ENCODE measurements at places on chromosomes 7 and 10.

- peak; percentile 8 for DNase-seq
Measured at GRCh38 chr7:25805027-25805687, 346.8 kb upstream of the NFE2L3 start.

- no peak for DNase-seq
Measured at GRCh38 chr10:123890226-123890625, 1.4 kb downstream of the CPXM2 start.

GRCh38 chr10:34186745-34187144 lies 628.4 kb downstream of the PARD3 start:
- DNase-seq, result no peak

DNA sequence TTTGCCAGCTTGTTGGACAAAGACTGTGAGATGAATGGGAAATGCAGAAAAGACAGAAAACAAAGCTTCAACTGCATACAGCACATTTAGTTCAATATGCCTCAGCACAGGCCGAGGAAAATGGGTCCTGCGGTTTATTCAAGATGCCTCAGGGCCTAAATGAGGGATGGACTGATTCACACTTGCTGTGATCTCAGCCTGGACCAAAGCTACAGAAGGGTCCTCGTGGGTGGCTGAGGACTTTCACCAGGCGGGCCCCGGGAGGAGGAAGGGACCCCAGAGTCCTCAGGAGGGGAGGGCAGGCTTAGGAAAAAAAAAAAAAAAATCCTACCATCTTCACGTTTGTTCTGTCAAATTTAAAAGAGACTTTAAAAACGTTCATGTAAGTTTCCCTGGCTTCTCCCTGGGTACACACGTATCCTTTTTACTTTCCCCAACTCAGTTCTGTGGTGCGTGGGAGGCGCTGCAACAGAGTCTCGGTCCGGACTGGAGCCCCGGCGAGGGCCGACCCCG lies 624 bp upstream of the ZNF783 start:
- peak; percentile 31 for DNase-seq

DNA sequence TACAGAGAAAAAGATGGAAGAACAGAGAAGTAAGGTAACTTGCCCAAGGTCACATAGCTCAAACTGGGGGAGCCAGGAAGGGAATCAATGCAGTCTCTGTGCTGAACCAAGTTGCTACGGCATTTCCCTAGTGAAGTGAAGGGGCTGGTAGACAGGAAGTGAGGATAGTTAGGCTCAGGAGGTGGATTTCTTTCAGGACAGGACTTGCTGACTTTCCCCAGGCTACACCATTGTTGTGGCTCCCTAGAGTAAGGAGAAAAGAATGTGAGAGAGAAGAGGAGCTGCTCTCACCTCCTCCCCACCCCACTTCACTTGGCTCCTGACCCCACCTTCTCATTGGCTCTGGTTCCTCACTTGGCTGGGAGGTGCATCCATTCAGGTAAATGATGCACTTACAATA lies 316.9 kb downstream of the INHBA start:
- no peak for DNase-seq

GRCh38 chr10:129678186-129678585 lies 211.1 kb downstream of the MGMT start:
- DNase-seq, result no peak

GRCh38 chr10:124090601-124091209 lies 2.7 kb downstream of the CHST15 start:
- no peak for DNase-seq

- DNase-seq, result no peak
Measured at GRCh38 chr7:4805110-4805983, 29.9 kb downstream of the AP5Z1 start.

DNA sequence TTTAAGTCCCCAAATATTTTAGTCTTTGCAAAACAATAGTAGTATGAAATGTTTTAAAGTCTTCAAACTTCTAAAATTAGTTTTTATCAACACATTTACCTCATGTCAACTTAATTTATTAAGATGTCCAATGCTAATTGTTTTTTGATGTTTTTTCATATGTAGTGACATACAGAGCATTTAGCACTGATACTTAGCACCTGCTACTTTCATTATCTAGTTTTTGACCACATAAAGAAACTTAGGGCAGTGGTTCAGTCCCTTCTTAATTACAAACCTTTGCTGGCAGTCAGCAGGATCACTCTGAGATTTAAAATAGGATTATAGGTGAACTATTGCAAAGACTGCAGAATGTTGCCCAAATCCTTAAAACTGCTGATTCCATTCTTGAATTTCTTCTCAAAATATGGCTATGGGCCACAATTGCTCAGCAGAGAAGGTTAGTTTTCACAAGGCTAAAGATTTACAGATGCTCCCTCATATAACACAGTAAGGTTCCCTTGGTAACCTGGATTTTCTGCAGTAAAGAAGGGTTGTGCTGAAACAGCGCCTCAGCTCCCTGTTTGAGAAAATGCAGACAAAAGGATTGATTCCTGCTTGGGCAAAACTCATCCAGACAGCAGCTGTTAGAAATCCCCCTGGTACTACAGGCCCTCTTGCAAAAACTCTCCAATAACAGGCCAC lies 3.4 kb downstream of the GPR85 start:
- DNase-seq, result no peak

- no peak for DNase-seq
Measured at GRCh38 chr10:13681528-13681927, 94.8 kb downstream of the PRPF18 start.

- no peak for DNase-seq
Measured at GRCh38 chr10:28246023-28246422, 56.8 kb downstream of the MPP7 start.

GRCh38 chr7:70134029-70134770 lies 535.9 kb downstream of the AUTS2 start:
- no peak for DNase-seq

DNA sequence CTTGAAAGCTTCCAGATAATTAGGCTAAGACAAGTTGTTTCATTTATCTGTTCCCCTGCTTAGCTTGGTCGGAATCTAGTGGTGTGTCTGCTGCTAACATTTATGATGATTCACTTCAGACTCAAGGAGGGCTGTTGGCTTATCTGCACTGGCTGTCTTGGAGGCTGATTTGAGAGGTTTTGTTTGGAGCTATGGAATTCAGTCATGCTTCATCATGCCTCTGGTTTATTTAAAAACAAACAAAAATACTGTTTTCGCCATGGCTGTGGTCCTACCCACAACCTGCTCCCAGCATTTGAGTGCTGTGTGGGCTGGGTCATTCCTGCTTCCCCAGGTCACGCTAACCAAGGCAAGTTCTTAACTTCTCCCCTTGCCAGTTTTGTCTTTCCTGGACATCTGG lies 11.7 kb upstream of the ARPC1B start:
- no peak for DNase-seq

DNA sequence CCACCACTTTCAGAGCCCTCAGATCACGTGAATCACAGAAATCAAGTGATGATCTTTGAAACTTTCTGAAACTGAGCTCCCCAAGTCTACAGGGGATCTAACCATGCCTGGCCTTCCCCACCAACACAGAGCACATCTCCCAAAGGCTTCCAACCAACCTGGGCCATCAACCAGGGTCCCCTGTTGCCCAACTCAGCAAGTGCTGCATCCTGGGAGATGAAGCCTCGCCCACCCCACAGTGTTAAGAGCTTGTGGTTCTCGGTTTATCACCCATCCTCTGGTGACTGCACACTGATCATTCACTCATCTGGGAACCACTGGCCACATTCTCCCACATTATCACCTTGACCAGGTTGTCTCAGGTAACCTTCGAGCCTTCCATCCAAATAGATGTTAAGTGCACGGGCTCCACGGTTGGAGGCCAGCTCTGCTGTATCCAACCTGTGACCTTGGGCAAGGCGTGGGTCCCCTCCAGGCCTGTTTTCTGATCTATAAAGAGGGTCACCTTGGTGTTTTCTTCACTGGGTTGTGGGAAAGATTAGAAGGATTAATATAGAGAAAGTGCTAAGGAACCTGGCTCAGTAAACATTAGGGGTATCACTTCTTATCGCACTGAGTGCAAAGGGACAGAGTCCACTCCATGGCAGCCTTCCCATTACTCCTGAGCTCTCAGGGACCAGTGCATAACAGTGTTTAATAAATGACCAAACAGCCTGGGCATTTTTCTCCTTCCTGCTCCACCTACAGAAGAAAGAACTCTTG lies 3.6 kb downstream of the ZNF488 start:
- DNase-seq, result no peak

DNA sequence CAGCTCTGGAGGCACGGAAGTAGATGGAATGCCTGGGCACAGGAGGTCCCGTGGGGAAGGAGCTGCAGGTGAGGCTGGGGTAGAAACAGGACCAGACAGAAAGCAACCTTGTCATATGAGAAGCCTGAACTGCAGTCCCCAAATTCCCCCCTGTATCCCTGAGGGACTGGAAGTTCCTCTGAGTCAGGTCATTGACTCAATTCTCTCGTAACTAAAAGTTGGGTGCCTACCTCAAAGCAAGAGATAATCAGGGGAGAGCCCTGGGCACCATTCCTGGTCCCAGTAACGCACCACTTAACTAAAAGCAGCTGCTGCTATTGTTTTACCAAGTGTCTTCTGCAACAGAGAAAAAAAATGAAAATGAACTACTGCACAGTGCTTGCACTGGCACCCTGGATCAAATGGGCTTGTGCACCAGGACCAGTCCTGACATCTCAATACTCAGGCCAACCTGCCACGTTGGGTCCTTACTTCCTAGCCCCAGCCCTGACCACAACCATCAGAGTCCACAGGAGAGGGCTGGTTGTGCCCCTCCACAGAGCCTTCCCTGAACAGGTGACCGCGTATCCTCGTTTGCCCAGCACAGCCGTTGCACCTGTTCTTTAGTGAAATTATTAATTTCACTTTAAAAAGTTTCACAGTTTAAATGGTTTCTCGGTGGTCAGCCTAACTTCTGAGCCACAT lies 79.3 kb downstream of the GRID1 start:
- DNase-seq, result no peak

DNA sequence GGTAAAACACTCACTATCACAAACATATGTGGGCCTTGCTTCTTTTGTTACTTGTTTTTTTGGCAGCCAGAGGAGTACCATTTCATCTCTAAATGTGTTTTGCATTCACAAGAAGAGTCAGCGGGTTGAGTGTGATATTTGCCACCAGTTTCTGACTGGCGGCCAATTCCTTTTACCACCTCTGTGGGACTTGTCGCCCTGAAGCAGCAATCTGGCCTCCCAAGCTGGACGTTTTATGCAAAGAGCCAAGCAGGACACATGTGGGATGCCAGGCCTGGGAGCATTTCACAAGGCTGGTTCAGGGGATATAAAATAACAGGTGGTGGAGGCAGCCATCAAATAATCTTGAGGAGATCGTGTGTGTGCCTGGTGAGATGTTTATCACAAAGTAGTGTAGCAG lies 61.8 kb upstream of the TRIL start:
- no peak for DNase-seq

DNA sequence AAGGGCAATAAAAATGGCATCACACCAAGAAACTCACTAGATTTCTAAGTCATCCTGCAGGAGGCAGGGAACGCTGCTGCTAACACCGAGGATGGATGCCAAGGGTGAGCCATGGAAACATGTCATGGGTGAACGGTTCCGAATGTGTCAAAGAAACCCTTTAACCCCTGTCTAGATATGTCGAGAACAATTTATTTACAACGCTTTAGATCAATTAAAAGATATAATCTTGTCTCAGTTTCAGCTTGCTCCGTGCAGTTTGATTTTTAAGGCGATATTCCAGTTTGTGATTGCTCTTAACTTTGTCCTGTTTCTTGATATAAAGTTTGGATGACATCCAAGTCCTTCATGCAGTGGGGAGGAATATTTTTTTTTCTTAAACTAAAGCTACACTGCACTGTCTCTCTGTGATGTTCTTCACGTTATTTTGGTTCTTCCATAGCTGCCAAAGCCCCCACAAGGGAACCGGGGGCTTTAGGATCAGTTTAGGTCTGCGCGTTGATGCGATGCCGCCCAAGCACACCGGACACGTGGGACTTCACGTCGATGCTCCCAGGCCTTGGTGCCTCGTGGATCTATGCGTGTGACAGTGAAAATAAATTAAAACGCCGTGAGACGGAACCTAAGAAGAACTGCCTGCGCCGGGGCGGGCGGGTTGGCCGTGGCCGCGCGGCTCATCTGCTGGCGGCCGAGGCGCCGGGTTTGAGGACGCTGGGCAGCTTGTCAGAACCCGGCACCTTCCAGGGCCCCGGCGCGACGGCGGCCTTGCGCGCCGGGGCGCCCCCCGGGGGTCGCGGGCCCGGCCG lies 220.3 kb downstream of the PHTF2 start:
- no peak for DNase-seq

- DNase-seq, result no peak
Measured at GRCh38 chr7:22565315-22565811, 65.4 kb upstream of the STEAP1B start.

- DNase-seq, result no peak
Measured at GRCh38 chr7:21912305-21912704, 33.4 kb downstream of the CDCA7L start.

- DNase-seq, result no peak
Measured at GRCh38 chr7:932651-932975, 21.9 kb downstream of the ADAP1 start.

- no peak for DNase-seq
Measured at GRCh38 chr10:86234541-86235270, 131.9 kb downstream of the GRID1 start.

DNA sequence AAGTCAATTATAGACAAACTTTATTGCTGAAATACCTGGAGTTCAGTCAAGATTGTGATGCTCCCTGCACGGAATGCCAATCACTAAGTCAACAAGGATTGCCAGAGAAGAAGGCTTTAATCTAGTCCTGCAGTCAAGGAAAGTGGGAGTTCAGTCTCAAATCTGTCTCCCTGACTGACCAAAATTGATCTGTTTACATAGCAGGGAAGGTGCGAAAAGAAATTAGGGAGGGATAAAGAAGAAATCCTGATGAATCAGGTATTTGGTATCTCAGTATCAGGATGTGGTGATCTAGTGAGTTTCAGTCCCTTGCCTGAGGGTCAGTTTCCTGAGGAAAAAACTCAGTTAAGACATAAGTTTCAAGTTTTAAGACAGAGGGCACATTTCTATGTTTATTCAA lies 2.1 kb upstream of the AKR1D1 start:
- no peak for DNase-seq

DNA sequence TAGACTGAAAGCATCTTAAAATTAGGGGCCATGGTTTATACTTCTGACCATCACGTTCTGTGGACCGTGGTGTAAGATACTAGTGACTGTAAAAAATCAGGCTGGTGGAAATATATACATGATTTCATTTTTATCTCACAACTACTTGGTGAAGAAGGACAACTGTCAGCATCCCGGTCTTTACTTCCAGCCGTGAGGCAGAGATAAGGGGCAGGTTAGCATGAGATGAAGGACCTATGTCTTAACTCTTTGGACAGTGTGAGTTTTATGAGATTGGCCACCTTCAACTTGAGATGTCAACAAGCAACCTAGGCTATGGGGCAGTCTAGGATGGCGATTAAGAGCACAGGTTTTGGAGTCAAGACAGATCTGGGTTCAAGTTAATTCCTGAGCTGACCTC lies 37.5 kb upstream of the FAM171A1 start:
- no peak for DNase-seq

DNA sequence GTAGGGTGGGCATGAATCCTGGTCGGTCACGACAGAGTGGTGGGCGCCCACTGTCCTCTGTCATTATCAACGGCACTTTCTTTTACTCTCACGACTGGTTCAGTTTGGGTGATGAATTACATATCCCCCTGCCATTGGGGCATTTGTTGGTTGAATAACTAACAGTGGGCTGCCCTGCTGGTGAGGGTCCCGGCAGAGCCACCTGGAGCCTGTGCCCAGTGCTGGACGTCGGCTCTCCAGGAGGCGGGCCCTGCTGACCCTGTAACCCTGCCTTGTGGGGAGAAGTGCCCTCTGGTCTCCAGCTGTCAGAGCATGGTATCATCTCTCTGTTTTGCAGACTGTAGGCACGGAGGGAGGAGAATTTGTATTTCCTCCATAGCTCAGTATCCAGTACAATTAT lies 199.1 kb downstream of the GLRX3 start:
- no peak for DNase-seq

- DNase-seq, result no peak
Measured at GRCh38 chr10:78212060-78212785, 178.6 kb downstream of the RPS24 start.

Measured in HTR-8/SVneo (cell line).